ENCODE measurements at places on chromosomes 6 and 20. TPM values are rescaled to one million over a fixed set of nuclear protein-coding genes. Genes with fewer than 3 reads are reported as not detected.

DNA sequence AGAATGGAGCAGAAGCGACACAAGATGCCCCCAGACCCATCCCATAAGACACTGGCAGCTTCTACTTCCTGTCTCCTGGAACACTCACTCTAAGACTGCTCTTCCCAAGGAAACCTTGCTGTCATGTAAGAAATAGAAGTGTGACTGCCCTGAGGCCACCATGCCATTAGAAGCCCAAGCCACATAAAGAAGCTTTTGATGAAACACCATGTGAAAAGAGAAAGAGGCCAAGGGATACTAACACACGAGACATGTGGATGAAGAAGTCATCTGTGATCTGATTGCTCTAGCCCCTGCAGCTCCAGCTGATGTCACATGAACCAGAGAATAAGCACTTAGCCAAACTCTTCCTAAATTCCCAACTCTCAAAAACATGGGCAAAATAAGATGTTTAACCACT is 117.9 kb upstream of the PCSK2 start:
- no peaks in the 10 kb centered on the region for H3K36me3 ChIP-seq
- no peaks in the 10 kb centered on the region for H3K27me3 ChIP-seq
- no peaks in the 10 kb centered on the region for H3K4me1 ChIP-seq
- DNase-seq: no peak

GRCh38 chr6:166684170-166684569 is 57.1 kb upstream of the RPS6KA2 start:
- H3K4me1 ChIP-seq: peaks cover 2% of the 10 kb centered on the region
- no peak for DNase-seq
- no peak overlapping the region for H3K27ac ChIP-seq
- H3K27me3 ChIP-seq: no peaks in the 10 kb centered on the region
- no peaks in the 10 kb centered on the region for H3K36me3 ChIP-seq

- H3K27me3 ChIP-seq: no peaks in the 10 kb centered on the region
- no peak overlapping the region for H3K4me3 ChIP-seq
- H3K4me1 ChIP-seq: peaks cover 26% of the 10 kb centered on the region
- peaks cover 40% of the 10 kb centered on the region for H3K36me3 ChIP-seq
- DNase-seq: no peak
Observed at GRCh38 chr6:89999945-90000825, 105.9 kb downstream of the GJA10 start.

- H3K4me1 ChIP-seq: peaks cover 26% of the 10 kb centered on the region
- H3K27ac ChIP-seq: no peak overlapping the region
- DNase-seq: no peak
- H3K4me3 ChIP-seq: no peak overlapping the region
- H3K27me3 ChIP-seq: no peaks in the 10 kb centered on the region
Observed at GRCh38 chr6:87182321-87182720, 27.0 kb downstream of the ZNF292 start.

GRCh38 chr6:85368631-85369030 is 81.3 kb upstream of the NT5E start:
- no peak overlapping the region for H3K27ac ChIP-seq
- peaks cover 7% of the 10 kb centered on the region for H3K4me1 ChIP-seq
- no peaks in the 10 kb centered on the region for H3K27me3 ChIP-seq

VIP gene
- total RNA-seq: not detected
